ENCODE measurements at places on chromosomes 11 and 22.
A peak's percentile ranks its signal among the peaks of the same experiment; 100 is the strongest.

- no peak for DNase-seq
Measured at GRCh38 chr22:39727541-39727940, 157.0 kb downstream of the CACNA1I start.

GRCh38 chr11:36730761-36731160, 132.7 kb upstream of the RAG2 start:
- no peak for DNase-seq

DNA sequence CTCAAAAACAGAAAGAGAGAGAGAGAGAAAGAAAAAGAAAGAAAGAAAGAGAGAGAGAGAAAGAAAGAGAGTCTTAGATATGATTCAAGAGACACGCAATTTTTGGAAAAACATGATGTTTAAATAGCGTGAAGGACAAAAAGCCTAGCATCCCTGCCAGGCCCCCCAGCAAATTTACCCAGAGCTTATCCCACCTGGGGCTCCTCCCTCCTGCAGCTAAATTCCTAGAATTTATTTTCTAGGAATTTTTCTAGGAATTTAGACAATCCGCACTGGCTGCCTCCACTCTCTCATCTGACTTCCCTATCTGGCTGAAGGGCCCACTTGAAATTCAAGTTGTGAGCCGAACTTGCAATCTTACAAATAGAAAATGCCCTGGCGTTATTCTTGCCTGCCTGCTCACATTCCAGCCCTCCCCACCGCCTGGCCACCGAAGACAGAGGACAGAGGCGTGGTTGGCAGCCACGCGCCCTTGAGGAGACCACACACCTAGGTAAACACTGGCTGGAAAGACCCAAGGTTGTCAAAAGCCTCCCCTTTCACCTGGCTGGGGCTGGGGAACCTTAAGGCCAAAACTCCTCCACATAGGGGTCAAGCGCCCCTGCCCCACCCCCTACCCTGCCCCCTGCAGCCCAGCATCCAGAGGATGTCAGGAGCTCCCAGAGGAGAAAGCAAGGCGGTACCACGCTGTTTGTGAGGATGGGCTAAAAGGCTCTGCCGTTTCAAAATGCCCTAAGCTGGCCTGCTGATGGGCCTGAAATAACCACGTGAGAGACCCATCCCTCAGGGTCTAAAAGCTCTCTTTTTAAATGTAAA, 42.2 kb downstream of the AHNAK start:
- no peak for DNase-seq

GRCh38 chr11:100777103-100777502, 90.0 kb downstream of the ARHGAP42 start:
- DNase-seq: no peak

- no peak for DNase-seq
Measured at GRCh38 chr22:23237841-23238240, 57.5 kb downstream of the BCR start.

DNA sequence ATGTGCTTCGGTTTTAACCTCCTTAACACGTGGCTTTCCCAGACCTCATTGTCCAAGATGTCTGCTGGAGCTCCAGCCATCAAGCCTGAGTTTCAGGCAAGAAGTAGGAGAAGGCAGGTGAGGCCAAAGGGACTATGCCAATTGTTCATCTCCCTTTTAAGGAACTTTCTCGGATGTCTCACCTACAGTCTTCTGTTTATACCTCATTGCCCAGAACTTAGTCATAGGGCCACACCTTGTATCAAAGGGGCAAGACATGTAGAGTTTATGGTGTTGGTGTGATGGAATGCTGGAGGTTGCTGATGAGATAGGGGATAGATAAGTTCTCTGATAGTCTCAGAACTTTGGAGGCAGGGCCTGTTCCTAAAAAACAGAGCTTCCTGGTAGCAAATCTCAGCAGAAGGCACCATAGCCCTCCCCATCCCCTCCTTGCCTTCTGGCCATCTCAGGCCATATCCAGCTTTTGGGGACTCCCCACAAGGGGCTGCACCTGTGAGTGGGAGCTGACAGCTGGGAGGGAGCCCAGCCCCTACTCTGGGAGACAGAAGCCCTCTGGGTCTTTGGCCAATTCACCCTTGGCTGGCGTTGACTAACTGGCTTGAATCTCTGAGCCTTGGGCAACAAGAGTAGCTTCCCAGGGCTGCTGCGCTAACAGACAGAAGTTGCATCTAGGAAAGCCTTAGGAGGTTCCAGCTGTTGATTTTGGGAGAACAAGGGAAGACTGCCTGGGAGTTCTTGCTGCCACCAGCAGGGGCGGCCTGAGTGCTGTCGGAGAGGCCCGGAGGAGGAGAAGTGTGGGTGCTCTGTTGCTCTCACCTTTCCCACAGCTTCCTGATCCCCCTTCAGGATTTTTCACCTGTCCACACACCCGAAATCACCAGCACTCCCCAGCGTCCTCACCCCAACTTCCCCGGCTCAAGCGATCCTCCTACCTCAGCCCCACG, 149.8 kb upstream of the THY1 start:
- DNase-seq: no peak

- DNase-seq: no peak
Measured at GRCh38 chr11:131111775-131112174, 195.5 kb upstream of the SNX19 start.

DNA sequence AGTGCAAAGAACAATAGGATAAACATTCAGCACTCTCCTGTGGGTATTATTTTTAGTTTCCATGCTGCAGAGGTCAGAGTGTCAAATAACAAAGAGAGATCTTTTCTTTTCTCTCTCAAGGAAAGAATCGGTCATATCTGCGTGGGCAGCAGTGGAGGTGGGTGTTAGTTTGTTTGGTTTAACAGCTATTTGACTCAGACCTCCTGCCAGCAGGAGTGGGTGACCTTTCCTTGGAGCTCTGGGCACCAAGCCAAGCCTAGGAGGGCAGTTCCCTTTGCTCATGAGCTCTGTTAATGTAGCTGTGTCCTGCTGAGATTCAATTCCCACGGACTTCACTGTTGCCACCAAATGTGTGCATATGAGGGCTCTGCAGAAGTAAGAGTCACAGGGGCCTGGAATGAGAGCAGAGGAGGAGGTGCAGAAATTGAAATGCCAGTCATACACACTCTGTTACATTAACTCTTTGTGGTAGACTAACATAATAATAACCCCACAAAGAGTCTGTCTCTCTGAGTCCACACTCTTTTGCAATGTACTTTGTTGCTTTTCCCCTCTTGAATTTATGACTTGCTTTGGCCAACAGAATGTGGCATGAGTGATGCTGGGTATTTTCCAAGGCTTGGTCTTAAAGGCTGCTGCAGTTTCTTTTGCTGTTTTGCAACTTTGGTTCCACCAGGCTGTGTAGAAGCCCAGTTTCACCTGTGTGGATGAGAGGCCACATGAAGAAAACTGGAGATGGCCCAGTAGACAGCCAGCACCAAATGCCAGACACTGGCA, 76.0 kb upstream of the GRK3 start:
- no peak for DNase-seq

DNA sequence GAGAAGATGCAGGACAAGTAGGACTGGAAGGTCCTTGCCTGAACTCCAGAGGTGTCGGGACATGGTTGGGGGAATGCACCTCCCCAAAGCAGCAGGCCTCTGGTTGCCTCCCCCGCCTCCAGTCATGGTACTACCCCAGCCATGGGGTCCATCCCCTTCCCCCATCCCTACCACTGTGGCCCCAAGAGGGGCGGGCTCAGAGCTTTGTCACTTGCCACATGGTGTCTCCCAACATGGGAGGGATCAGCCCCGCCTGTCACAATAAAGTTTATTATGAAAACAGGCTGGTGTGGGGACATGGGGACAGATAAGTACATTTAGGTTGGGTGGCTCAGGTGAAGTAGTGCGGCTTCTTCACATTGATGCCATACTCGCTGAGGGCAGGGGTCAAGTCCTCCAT, 1.4 kb downstream of the TAF10 start:
- DNase-seq: no peak

- no peak for DNase-seq
Measured at GRCh38 chr22:45554040-45554406, 51.3 kb downstream of the FBLN1 start.

GRCh38 chr11:126927623-126928022, 72.9 kb downstream of the KIRREL3 start:
- DNase-seq: no peak

- no peak for DNase-seq
Measured at GRCh38 chr11:18741783-18742182, 15.8 kb upstream of the IGSF22 start.

DNA sequence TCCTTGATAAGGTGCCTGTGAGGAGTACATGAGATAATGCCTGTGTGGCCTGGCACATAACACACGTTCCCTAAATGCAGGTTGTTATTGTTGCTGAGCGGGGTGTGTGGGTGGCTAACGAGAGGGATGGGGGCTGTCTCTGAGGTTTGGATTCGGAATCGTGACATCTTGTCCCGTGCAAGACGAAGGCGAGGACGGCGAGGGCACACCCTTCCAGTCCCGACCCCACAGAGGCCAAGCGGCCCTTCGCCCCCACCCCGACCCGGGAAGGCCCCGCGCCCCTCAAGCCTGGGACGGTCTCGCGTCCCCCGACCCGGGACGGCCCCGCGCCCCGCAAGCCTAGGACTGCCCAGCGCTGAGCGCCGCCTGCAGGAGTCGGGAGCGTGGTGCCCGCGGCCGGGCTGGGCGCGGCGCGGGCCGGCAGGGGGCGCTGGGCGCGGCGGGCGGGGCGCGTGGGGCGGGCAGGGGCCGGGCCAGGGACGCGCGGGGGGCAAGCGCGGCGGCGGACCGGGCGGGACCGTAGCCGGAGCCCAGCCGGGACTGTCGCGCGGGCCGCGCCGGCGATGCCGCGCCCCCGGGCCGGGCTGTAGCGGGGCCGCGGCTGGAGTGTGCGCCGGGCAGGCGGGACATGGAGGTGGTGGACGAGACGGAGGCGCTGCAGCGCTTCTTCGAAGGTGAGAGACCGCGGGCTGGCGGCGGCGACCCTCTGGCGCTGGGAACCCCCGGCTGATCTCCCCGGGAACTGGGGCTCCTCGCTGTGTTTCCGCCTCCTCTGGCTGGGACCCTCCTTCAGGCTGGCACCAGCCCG, at the start of gene MYRF:
MYRF (plus strand) TSS at position 520 of the 808 bp plus-strand sequence; CDS start at position 629, 109 bp downstream.
- DNase-seq: peak; percentile 40

DNA sequence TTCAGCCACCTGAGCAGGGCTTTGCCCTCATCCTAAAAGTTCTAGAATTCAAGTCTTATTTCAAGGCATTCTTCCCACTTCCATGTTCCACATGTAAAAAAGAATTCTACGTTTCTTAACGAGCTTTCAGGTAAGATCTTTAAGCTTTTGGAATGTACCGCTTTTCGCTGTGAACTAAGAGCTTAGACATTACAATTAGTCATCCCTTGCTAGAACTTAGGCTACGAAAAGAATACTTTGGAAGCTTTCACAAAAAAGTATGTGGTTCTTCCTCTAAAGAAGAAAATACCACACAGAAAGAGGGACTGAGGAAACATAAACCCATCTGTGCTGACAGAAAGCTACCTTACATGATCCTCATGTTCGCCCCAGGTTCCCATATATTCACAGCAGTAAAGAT, 1.9 kb downstream of the NUMA1 start:
- no peak for DNase-seq

- no peak for DNase-seq
Measured at GRCh38 chr22:48588878-48589450, 1238.7 kb downstream of the BRD1 start.

- DNase-seq: no peak
Measured at GRCh38 chr22:20847318-20847822, 11.2 kb downstream of the PI4KA start.

DNA sequence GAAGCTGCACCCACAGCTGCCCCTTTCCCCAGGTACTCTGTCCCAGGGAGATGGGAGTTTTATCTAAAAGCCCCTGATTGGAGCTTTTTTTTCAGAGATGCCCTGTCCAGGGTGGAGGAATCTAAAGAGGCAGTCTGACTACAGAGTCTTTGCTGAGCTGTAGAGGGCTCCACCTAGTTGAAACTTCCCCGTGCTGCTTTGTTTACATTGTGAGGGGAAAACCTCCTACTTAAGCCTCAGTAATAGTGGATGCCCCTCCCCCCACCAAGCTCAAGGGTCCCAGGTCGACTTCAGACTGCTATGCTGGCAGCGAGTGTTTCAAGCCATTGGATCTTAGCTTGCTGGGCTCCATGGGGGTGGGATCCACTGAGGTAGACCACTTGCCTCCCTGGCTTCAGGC, 470.1 kb upstream of the LARGE1 start:
- DNase-seq: no peak

DNA sequence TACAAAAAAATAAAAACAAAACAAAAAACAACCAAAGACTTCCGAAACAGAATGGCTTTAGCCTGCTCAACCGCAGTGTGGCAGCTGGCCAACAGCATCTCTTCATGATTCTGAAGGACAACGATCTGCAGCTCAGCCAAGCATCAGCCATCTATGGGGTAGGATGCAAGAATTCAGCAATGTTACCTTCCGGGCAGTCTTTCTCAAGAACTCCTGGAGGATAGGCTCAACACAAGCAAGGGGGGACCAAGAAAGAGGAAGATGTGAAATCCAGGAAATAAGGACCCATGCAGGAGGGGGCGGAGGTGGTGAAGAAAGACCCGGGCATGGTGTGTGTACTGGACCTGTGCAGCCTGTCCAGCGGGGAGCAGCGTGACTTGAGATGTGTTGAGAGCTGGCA, 3.5 kb upstream of the TSPO start:
- DNase-seq: no peak

GRCh38 chr22:26648011-26648497, 9.3 kb upstream of the MIAT start:
- DNase-seq: peak; percentile 36

DNA sequence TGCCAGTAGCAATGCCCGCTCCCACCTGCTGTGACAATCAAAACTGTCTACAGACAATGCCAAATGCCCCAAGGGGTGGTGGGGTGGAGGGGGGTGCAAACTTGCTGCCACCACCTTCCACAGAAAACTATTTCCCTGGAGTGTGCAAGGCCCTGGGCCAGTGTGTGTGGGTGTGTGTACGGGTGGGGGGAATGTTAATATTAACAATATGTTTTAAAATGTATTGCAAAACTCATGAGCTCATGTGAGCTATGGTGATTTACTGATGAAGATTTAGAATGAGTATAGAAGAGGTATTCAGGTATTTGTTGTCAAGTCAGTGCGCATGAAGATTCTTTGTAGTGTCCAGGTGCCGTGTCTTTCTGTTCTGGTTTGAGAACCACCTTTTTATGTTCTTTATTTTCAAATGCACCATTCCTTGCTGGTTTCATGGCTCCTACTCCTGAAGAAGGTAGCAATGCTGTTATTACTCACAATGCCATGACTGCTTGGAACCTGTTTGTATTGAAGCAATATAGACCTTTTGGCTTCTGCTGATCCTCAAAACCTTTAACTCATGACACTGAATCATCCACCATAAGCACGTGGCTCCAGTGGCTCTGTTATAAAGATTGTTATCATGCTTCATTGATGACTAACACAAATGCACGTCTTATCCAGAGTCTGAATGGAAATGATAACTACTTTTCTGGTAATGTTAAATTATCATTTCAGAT, 29.9 kb upstream of the AQP11 start:
- DNase-seq: no peak

GRCh38 chr11:23425381-23425780, 565.1 kb upstream of the CCDC179 start:
- no peak for DNase-seq

- DNase-seq: no peak
Measured at GRCh38 chr11:121132211-121132976, 31.4 kb downstream of the TECTA start.

- DNase-seq: no peak
Measured at GRCh38 chr11:109208121-109208520, 213.9 kb upstream of the C11orf87 start.

Measured in central memory CD4-positive, alpha-beta T cell (primary cell).